ENCODE measurements at places on chromosomes 1 and 21.
A peak's percentile ranks its signal among the peaks of the same experiment; 100 is the strongest.

DNA sequence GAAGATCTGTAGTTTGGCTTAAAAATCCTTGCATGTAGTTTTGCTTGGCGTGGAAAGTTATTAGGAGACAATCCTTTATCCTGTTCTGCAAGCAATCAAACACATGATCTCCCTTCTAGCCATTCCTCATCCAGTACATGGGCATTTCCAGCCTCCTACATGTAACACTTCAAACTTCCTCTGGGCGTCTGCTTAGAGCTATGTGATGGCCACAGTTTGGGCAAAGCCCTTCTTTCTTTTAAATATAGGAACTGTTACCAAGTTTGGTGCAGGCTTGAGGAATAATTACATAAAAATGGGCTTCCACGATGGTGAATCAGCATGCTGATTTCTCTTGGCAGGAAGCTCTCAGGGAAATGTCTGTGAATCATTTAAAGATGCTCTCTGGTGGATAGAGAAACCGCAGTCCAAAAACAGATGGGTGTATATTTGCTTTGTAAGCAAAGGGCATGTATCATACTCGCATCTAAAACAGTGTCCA, 176.9 kb upstream of the FMN2 start:
- DNase-seq = no peak

- DNase-seq = no peak
Observed at GRCh38 chr1:38613996-38614395, 245.6 kb downstream of the RRAGC start.

- DNase-seq = no peak
Observed at GRCh38 chr1:180183426-180183825, 28.8 kb downstream of the QSOX1 start.

DNA sequence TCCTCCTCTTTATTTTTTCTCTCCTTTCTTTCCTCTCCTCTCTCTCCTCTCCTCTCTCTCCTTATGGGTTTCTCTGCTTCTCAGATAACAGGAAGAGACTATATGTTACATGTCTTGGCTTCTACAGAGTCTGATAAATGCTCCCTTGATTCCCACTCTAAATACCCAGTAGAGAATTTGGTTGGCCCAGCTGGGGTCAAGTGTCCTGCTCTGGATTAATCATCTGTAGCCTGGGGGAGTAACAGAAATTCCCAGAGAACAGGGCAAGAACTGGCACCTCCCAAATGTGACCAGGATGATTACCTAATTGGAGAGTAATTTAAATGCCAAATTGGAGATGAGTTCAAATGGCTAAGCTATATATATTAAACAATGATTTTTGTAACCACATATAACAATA, 146.1 kb upstream of the LMO4 start:
- DNase-seq = no peak

DNA sequence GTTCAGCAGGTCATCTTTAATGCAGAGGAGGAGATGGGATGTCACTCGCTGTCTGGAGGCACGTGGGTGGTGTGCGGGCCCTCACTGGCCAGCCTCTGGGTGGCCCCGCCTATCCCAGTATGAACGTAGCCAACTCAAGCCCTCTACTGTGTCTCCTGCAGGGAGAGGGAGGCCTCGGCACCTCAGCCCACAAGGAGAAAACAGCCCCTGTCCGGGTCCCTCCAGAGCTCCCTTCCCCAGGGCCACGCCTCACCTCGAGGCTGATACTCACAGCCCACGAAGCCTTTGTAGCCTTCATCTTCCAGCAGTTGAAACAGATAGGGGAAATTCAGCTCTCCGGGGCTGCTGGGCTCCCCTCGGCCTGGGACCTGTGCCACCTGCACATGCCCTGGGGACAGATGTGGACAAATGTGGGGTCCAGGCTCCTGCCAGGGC, 2.6 kb downstream of the HYI start:
- DNase-seq = no peak

DNA sequence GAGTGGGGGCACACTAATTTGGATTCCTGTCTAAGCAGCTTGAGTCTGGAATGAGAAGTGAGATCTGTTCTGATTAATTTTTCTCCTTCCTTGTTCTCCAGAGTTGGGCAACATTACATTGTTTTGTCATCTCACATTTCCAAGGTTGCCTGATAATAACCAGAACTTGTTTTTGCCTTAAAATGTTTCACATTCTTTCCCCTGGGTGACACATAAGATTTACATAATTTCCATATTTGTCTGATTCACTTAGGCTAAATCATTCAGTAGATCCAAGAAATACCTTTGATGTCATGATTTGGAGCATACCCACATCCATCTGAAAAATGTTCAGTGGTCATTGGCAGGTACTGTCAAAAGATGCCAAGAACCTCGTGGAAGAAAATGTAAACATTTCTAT, 60.3 kb downstream of the XCL2 start:
- DNase-seq = no peak

DNA sequence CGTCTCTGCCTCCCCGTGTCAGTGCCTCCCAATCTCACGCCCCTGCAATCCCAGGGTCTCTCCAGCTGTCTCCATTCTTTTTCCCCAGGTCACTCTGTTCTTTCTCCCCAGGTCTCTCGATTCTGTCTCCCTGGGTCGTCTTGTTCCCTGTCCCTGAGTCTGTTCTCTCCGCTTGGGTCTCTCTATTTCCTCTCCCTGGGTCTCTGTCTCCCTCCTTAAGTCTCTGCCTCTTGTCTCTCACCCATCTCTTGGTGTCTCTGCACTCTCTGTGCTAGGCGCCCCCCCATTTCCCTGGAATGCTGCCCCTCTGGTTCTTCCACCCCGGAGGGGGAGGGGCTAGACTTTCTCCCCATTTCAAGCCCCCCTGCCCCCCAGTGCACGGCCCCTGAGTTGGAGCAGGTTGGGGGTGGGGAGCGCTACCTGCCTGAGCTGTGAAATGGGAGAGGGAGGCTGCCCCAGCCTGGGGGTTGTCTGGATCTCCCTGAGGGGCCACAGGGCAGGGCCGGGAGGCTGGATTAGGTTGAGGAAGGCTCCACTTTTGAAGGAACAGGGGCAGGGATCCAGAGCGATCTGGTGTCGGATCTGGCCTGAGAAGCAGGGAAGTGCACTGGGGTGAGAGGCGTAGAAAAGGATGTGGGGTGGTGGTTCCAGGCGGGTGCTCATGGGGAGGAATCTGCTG, 1.4 kb downstream of the PTPRF start:
- no peak for DNase-seq

- peak; percentile 54 for DNase-seq
Observed at GRCh38 chr1:208528578-208529240, 284.5 kb upstream of the PLXNA2 start.

- no peak for DNase-seq
Observed at GRCh38 chr21:14607262-14607661, 61.1 kb upstream of the SAMSN1 start.

DNA sequence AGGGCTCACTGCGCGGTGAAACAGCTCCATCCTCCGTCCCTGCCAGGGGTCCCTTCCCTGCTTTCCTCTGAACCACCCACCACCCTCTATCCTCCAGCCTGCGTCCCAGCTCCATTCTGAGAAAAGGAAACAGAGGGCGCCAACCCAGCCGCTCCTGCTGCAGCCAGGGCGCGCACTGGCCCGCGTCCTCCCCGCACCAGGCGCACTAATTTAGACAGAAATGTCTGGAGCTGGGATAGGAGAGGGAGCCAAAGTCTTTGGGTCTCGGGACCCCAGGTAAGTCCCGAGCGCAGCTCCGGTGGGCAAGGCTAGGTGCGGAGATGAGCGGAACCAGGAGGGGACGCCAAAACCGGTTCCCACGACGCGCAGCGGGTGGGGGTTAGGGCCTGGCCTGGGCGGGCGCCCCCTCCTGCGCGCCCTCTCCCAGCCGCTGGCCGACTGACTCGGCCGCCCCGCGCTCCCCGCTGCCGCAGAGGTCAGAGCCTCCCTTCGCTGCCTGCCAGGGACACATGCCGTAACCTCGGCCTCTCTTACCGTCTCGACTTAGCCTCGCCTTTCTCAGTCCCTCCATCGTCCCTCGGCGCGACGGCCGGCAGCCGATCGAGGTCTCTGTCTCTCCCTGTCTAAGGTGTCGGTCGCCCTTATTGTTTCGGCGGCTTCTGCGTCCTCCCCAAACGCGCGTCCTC, 2.0 kb downstream of the CAMK2N1 start:
- no peak for DNase-seq

GRCh38 chr1:108590441-108590840, 30.5 kb downstream of the EEIG2 start:
- DNase-seq = no peak

- no peak for DNase-seq
Observed at GRCh38 chr1:1359664-1360468, 1.5 kb upstream of the MXRA8 start.

- DNase-seq = no peak
Observed at GRCh38 chr21:41670056-41670805, 96.6 kb downstream of the RIPK4 start.

DNA sequence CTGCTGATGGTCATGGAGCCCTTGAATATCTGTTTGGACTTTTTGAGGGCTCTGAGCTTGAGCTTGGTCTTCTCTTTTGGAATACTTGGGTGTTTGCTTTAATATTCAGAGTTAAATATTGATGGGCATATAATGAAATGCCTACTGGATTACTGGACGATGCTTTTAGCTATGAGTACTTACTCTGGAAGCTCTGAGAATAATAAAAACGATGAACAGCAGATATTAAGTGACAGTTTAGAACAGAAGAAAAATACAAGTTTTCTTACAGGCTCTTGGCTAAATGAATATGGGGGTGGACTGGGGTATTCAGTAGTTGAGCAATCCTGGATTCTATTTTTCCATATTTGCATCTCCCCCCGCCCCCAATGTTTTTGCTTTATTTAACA, 20.7 kb downstream of the GALNT2 start:
- DNase-seq = no peak

GRCh38 chr1:159171688-159172501, 480 bp downstream of the CADM3 start:
- DNase-seq = no peak

GRCh38 chr1:40825435-40825788, 36.8 kb downstream of the CITED4 start:
- DNase-seq = no peak

DNA sequence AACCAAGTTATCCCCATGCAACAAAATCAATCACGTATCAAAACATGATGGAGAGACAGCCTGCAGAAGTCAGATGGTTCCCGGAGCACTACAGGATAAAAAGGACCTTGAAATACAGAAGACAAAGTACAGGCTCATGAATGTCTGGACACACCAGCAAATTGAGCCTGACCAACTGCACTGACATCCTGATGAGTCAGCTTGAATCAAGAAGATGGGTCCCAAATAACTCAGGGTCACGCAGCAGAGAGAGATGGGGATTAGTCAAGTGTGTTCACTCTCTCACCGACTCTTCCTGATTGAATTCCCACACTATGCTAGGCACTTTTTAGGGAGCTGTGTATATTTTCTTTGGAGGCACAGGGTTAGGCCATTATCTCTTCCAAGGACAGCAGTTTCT, 71.1 kb upstream of the DIRAS3 start:
- no peak for DNase-seq

DNA sequence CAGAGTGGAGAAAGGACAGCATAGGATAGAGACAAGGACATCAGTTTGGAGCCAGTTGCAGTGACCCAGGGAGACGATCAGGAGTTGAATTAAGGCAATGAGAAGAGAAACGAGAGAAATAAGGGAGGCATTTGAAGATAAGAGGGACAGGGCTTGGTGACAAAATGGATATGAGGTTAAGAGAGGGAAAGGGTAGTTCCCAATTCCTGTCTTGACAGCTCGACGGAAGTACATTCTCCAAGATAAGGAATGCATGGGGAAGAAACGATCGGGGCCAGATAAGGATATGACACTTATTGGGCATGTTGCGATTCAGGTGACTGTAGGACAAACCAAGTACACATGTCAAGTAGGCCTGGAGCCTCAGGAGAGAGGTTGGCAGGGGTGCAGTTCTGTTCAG, 18.7 kb upstream of the KCNN3 start:
- no peak for DNase-seq

- DNase-seq = no peak
Observed at GRCh38 chr1:222653178-222653827, 35.4 kb downstream of the MIA3 start.

- no peak for DNase-seq
Observed at GRCh38 chr1:210311726-210312493, 16.8 kb upstream of the HHAT start.

DNA sequence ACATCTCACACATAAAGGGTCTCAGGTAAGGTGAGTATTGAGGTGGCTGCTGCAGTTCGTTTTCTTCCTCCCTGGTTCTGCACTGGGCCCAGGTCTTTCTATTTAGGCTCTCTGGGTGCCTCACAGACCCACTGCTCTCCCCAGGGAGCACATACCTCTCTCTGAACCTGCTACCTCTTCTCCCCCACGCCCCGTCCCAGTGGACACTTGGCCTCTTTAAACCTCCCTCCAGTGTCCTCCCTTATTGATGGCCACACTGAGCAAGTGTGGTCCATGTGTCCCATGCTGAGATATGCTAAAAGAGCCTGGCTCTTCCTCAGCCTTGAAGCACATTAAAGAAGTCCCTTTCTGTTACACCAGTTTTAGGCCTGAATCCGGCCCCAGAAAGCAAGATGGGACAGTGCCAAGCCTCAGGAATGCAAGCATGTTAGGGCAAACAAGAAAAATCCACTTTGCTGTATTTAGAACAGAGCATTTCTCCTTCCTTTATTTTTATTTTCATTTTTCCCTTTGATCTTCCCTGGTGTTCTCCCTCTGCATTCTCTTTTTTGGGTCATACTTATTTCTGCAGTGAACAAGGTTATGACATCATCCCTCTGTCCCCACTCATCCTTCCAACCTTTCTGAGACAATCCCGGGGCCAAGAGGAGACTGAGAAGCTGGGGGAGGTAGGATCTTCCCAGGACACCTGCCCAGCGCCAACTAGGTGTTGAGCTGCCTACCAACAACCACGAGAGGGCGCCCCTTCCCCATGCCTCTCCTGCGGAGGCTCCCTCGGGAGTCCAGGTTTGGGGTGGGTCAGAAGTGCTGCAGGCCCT, 5.0 kb upstream of the CHI3L2 start:
- DNase-seq = peak; percentile 19

DNA sequence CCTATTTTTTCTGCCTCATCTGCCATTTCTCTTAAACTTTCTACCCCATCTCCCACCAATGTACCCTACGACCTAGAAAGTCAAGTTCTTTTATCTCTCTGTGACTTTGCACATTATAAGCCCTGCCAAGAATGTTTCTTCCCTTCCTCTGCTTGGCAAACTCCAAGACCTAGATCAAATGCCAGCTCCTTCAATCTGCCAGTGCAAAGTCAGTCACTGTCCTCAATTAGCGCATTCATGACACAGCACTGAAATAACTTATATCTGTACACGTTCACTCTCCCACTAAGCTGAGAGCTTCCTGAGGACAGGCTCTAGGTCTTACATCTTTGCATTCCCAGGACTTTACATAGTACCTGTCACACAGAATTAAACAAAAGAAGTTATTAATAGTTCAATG, 21.4 kb upstream of the LSM10 start:
- DNase-seq = no peak

DNA sequence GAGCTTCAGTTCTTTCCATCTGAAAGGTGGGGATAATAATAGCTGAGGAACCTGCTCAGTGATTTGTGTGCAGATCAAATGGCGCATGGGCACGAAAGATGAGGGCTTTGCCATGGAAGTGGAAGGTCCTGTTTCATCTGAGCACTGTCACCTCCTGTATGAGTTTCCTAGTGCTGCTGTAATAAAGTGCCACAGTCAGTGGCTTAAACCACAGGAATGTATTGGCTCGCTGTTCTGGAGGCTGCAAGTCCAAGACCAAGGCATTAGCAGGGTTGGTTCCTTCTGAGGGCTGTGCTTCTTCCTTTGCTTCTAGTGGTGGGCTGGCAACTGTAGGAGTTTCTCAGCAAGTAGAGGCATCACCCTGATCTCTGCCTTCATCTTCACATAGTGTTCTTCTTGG, 51.1 kb upstream of the RBM15 start:
- no peak for DNase-seq

- no peak for DNase-seq
Observed at GRCh38 chr1:93917302-93917701, 8.1 kb upstream of the GCLM start.

- no peak for DNase-seq
Observed at GRCh38 chr1:160064164-160064563, 5.8 kb downstream of the KCNJ10 start.

Measured in NCI-H1694 (cell line).